ENCODE measurements at places on chromosomes 7 and 10.

- peak; percentile 70 for DNase-seq
Measured at GRCh38 chr10:26725837-26726727, 28.6 kb downstream of the PDSS1 start.

GRCh38 chr10:35369049-35369611, 32.8 kb downstream of the CCNY start:
- no peak for DNase-seq

GRCh38 chr7:88042157-88042556, 108.1 kb downstream of the ADAM22 start:
- DNase-seq, result no peak

- no peak for DNase-seq
Measured at GRCh38 chr10:132077091-132077490, 11.3 kb downstream of the JAKMIP3 start.

GRCh38 chr10:12634621-12634931, 285.2 kb downstream of the CAMK1D start:
- no peak for DNase-seq

GRCh38 chr10:68156373-68157185, 47.3 kb downstream of the MYPN start:
- peak; percentile 82 for DNase-seq

- DNase-seq, result no peak
Measured at GRCh38 chr7:78071491-78072200, 273.1 kb downstream of the PHTF2 start.

DNA sequence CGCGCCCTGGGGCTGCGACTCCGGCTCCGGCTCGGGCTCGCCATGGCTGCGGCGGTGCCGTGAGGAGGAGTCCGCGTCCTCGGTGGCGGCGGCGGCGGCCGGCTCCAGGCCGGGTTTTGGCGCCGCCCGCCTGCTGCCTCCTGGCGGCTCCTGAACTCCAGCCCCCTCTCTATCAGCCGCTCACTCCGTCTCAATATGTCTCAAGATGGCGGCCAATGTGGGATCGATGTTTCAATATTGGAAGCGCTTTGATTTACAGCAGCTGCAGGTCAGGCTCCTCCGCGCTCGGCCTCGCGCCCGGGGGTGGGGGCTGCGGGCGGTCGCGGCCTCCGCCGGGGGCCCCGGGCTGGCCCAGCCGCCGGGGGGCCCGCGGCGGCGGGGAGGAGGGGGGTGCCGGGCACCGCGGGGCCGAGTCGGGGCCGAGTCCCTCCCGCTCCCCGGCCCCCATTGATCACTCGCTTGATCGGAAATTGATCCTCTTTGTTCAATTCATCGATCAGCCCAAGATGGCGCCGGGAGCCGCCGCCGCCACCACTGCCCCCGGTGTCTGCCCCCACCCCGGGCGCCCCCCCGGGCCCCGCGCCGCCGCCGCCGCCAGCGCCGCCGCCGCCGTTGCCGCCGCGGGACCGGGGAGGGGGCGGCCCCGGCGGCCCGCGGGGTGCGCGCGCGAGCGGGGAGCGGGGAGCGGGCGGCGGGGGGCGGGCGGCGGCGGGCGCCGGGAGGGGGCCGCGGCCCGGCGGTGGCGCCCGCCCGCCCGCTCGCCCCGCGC, 1.4 kb upstream of the CUX1 start:
- DNase-seq, result peak; percentile 79

- peak; percentile 93 for DNase-seq
Measured at GRCh38 chr10:76398043-76398710, 966.8 kb downstream of the LRMDA start.

- no peak for DNase-seq
Measured at GRCh38 chr10:85900487-85900886, 466.1 kb downstream of the GRID1 start.

Measured in fibroblast of lung (primary cell).